Memory B cell (primary cell): ENCODE measurements at places on chromosomes 1 and 21.

- no peak for DNase-seq
- no peak overlapping the region for H3K27ac ChIP-seq
- no peaks in the 10 kb centered on the region for H3K36me3 ChIP-seq
- no peaks in the 10 kb centered on the region for H3K4me1 ChIP-seq
- H3K27me3 ChIP-seq, result no peaks in the 10 kb centered on the region
These were observed 361.8 kb upstream of the VAMP3 start for GRCh38 chr1:7409278-7409677.

- no peaks in the 10 kb centered on the region for H3K27me3 ChIP-seq
- H3K36me3 ChIP-seq, result peaks cover 3% of the 10 kb centered on the region
- peaks cover 39% of the 10 kb centered on the region for H3K4me1 ChIP-seq
These were observed 63.5 kb downstream of the SKI start for GRCh38 chr1:2291577-2291976.

GRCh38 chr1:201253906-201254624, 29.2 kb upstream of the PKP1 start:
- no peak overlapping the region for H3K27ac ChIP-seq
- no peak overlapping the region for H3K4me3 ChIP-seq
- no peaks in the 10 kb centered on the region for H3K36me3 ChIP-seq
- no peak for DNase-seq
- H3K4me1 ChIP-seq, result no peaks in the 10 kb centered on the region

DNA sequence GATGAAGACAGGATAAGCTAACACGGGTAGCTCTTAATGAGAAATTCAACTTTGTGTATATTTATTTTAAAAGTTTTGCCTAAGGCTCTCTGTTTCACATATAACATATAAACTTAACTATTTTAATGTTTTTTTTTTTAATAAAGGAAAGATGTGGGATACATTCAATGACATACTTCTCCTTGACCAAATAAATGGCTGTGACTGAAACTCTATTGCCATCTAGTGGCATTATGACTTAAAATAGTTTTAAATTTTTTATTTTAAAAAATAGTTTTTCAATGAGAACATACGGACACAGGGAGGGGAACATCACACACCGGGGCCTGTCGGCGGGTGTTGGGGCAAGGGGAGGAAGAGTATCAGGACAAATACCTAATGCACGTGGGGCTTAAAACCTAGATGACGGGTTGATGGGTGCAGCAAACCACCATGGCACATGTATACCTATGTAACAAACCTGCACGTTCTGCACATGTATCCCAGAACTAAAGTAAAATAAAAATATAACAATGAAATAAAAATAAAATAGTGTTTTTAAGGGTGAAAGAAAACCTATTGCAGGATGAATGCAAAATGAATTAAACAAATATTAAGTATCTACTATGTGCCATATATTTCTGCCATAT, 83.4 kb downstream of the LYST start:
- H3K4me1 ChIP-seq, result peaks cover 2% of the 10 kb centered on the region
- no peaks in the 10 kb centered on the region for H3K27me3 ChIP-seq
- peaks cover 12% of the 10 kb centered on the region for H3K36me3 ChIP-seq
- H3K27ac ChIP-seq, result no peak overlapping the region

GRCh38 chr1:43779266-43779665, 71.9 kb downstream of the ST3GAL3 start:
- H3K27me3 ChIP-seq, result no peaks in the 10 kb centered on the region
- peaks cover 5% of the 10 kb centered on the region for H3K4me1 ChIP-seq
- H3K36me3 ChIP-seq, result peaks cover 44% of the 10 kb centered on the region
- H3K4me3 ChIP-seq, result no peak overlapping the region
- H3K27ac ChIP-seq, result no peak overlapping the region

- H3K4me1 ChIP-seq, result no peaks in the 10 kb centered on the region
- H3K27ac ChIP-seq, result no peak overlapping the region
- no peak for DNase-seq
- H3K27me3 ChIP-seq, result peaks cover 5% of the 10 kb centered on the region
- no peak overlapping the region for H3K4me3 ChIP-seq
- H3K36me3 ChIP-seq, result no peaks in the 10 kb centered on the region
These were observed 602.5 kb downstream of the PTPRU start for GRCh38 chr1:29838738-29839320.

DNA sequence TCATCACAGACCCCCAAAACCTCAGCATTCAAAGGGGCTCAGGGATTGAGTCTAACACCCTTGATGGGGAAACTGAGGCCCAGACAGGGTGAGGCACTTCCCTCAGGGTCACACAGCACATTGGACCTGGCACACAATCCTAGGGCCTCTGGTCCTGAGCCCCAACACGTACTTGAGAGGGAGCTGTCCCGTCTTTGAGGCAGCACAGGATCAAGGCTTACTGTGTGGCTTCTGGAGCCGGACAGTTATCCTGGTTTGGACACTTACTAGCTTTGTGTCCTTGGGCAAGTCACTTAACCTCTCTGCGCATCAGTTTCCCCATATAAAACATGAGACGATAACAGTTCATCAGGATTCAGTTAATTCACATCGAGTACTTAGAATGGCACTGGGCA, 26.5 kb downstream of the RUNX3 start:
- no peaks in the 10 kb centered on the region for H3K27me3 ChIP-seq
- H3K4me1 ChIP-seq, result peaks cover 30% of the 10 kb centered on the region
- DNase-seq, result no peak
- no peak overlapping the region for H3K4me3 ChIP-seq

GRCh38 chr1:118487091-118487490, 302.1 kb upstream of the SPAG17 start:
- H3K4me3 ChIP-seq, result no peak overlapping the region
- no peak for DNase-seq
- no peaks in the 10 kb centered on the region for H3K4me1 ChIP-seq
- H3K27me3 ChIP-seq, result peaks cover 9% of the 10 kb centered on the region
- H3K27ac ChIP-seq, result no peak overlapping the region
- no peaks in the 10 kb centered on the region for H3K36me3 ChIP-seq

DNA sequence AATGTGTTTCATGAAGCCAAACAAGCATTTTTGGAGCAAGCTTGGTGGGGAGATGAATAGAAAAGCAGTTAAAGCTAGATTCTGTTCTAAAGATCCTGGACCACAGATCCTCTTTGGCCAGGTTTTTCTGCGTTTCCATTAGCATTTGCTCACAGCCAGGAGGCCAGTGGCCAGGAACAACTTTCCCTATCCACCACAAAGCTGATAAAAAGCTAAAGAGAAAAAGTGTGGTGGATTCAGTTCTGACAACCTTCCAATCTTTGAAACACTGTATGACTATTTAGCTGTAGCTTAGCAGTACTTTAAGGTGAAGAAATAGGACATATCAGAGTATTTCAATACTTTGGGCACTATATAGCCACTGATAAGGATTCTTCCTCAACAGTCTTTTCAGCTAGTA, 3.0 kb upstream of the NEK7 start:
- no peak for DNase-seq
- H3K27me3 ChIP-seq, result no peaks in the 10 kb centered on the region
- peaks cover 12% of the 10 kb centered on the region for H3K4me1 ChIP-seq
- no peaks in the 10 kb centered on the region for H3K36me3 ChIP-seq
- no peak overlapping the region for H3K27ac ChIP-seq
